NCI-H460 (cell line): ENCODE measurements at places on chromosomes 1 and 21. TPM values are rescaled to one million over a fixed set of nuclear protein-coding genes. Genes with fewer than 3 reads are reported as not detected.

- DNase-seq = no peak
Observed at GRCh38 chr21:35027563-35028450, 21.3 kb downstream of the RUNX1 start.

- no peak for DNase-seq
Observed at GRCh38 chr21:42319851-42320572, 4.8 kb upstream of the TFF3 start.

DNA sequence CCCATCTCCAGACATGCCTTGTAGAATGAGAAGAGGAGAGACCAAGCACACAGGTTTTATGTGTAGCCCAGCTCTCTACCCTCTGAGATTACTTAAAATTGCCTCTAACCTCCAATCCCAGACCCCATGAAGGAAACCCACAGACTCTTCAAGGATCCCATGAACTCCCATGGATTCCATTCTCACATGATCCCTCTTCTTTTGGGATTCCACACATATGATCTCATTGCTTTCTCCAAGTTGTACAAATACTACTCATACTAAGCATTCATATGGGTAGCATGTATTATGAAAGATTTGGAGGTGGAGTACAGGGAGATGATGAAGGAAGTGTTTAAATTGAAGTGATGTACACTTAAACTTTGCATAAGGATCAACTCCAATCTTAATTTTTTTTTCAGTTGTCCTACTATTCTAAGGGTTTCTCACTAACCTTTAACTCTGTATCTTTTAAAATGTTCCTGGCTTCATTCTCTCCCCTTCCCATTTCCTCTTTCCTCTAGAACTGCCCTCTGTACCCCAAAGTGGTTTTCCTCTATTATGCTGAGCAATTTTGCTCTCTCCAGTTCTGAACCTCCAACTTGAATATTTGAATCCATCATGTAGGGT lies 41.6 kb downstream of the MFSD2A start:
- DNase-seq = no peak

- no peak for DNase-seq
Observed at GRCh38 chr1:161031874-161032273, 6.9 kb downstream of the TSTD1 start.

GRCh38 chr1:222288053-222288452 lies 259.9 kb downstream of the HHIPL2 start:
- no peak for DNase-seq

DNA sequence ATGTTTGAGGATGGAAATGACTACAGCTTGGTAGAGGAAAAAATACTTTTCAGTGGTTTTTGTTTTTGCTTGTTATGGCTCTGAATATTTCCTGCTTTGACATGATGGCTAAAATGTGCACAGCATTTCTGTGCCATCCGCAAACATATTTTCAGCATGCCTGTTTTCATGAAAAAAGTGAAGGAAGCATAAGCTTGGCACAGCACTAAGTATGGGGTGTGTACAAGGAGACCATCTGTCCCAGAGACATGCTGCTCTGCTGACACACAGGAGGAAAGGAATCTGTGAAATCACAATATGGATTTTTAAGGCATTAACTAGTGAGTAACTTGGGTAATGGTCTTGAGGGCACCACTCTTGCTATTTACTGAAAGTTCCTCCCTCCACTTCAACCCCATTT lies 595.5 kb downstream of the RWDD3 start:
- no peak for DNase-seq

- no peak for DNase-seq
Observed at GRCh38 chr21:21415741-21416140, 417.5 kb downstream of the NCAM2 start.

- DNase-seq = no peak
Observed at GRCh38 chr1:45677751-45678245, 8.5 kb downstream of the GPBP1L1 start.

Gene C4BPA
- not detected in 2 replicates for total RNA-seq

Gene ZFP69
- total RNA-seq = 5.1 and 6.0 TPM in 2 replicates
